ENCODE measurements at places on chromosomes 6 and 20. TPM values are rescaled to one million over a fixed set of nuclear protein-coding genes. Genes with fewer than 3 reads are reported as not detected.

GRCh38 chr6:130065609-130066156 is 47.3 kb downstream of the L3MBTL3 start:
- no peak for DNase-seq

GRCh38 chr6:170424604-170425126 is 118.1 kb downstream of the FAM120B start:
- no peak for DNase-seq

DNA sequence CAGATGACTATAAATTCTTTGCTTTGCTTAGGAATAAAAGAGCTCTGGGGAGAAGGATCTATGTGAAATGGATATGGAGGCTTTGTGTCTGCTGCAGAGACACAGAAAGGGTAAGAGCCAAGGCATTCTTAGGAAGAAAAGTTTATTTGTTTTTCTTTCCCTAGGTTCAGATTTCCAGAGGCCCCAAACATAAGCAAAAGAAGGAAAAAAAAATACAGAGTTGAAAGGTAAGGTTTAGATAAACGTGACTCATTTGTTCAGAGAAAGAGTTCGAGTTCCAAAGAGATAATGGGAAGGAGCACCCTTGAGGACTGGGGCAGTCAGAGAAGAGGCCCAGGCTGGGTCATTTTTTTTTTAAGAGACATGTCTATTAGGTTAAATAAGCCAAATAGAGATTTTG is 27.4 kb upstream of the BMP5 start:
- DNase-seq, result no peak

DNA sequence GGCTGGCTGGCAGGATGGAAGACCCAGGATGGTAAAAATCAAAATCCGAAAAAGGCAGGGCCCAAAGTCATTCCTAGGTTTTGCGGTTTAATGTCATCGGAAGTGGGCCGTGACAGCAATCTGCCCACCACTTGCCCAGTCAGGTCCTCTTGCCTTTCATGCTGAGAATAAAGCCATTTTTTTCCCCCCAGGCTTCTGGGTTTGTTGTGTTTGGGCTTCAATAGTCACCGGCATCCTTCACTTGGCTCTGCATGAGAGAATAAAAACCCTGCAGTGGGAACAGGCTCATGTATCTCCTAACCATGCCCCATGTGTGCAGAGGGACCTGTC is 56.1 kb downstream of the MEP1A start:
- DNase-seq, result no peak

- no peak for DNase-seq
Observed at GRCh38 chr6:73690056-73690455, 5.9 kb upstream of the CD109 start.

- DNase-seq, result no peak
Observed at GRCh38 chr20:56343861-56344381, 14.9 kb upstream of the FAM210B start.

DNA sequence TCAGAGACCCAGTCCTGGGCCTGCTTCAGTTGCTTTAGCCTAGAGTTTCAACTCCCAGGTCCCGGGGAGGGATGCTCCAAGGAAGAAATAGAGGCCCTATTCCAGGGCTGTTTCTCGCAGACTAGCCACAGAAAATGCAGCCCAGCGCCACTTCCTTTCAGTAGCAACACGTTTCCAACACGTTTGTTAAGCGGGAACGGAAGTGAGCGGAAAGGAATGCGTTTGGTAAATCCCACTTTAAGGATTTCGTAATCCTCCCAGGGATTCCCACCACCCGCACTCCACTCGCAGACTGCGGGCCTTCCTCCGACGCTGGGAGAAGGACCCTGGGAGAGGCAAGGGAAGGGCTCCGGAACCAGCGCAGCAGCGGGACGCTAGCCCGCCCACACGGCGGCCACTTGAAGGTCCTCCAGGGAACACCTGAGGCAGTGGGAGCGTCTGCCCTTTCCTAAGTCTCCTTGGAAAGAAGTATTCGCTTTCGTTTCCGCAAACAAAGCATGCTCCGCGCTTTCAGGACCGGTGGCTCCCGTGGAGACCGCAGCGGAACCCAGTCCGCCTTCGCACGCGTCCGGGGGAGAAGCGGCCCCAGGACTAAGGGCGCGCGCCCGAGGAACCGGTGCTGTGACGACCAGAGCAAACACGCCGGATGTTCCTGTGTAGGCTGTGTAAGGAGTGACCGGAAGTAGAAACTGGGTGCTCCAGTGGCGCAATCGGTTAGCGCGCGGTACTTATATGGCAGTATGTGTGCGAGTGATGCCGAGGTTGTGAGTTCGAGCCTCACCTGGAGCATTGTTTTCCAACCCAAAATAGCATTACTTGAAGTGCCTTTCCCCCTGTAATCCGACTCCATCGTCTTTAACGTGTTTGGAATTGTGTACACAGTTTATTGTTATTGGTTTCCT is 227.6 kb upstream of the PRSS16 start:
- peak; percentile 18 for DNase-seq

DNA sequence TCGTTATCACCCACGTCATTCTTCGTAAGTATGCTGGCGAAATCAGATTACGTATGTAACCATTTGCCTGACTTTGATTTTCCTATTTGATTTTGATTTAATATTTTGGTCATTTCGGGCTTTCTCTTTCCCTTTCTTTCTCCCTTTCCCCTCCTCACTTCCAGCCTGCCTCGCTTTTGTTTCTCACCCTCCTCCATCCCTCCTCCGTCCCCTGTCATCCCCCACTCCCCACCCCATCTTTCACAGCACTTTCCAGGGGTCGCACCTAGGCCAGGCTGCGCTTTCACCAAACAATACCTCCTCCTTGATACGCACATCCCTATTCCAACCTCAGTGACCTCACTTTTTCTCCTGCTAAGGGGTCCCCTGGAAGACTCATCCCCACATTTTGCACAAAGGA is 194.6 kb upstream of the SNX9 start:
- DNase-seq, result no peak

DNA sequence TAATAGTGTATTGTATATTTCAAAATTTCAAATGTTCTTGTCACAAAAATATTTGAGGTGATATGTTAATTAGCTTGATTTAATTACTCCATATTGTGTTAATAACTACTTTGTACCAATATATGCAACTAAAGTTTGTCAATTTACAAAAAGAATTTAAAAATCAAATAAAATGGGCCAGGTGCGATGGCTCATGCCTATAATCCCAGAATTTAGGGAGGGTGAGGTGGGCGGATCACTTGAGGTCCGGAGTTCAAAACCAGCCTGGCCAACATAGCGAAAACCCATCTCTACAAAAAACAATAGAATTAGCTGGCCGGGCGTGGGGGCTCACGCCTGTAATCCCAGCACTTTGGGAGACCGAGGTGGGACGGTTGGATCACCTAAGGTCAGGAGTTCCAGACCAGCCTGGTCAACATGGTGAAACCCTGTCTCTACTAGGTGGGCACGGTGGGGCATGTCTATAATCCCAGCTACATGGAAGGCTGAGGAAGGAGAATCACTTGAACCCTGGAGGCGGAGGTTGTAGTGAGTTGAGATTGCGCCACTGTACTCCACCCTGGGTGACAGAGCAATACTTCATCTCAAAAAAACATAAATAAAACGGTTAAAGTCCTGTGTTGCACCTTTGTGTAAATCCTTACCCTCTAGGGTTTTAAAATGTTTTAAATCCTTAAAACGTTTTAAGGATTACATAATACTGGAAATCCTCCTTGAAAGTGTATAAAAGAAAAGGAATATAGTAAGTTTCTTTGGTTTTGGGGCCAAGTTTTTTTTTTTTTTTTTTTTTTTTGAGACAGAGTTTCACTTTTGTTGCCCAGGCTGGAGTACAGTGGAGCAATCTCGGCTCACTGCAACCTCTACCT is 4.0 kb downstream of the HSPA1B start:
- no peak for DNase-seq

DNA sequence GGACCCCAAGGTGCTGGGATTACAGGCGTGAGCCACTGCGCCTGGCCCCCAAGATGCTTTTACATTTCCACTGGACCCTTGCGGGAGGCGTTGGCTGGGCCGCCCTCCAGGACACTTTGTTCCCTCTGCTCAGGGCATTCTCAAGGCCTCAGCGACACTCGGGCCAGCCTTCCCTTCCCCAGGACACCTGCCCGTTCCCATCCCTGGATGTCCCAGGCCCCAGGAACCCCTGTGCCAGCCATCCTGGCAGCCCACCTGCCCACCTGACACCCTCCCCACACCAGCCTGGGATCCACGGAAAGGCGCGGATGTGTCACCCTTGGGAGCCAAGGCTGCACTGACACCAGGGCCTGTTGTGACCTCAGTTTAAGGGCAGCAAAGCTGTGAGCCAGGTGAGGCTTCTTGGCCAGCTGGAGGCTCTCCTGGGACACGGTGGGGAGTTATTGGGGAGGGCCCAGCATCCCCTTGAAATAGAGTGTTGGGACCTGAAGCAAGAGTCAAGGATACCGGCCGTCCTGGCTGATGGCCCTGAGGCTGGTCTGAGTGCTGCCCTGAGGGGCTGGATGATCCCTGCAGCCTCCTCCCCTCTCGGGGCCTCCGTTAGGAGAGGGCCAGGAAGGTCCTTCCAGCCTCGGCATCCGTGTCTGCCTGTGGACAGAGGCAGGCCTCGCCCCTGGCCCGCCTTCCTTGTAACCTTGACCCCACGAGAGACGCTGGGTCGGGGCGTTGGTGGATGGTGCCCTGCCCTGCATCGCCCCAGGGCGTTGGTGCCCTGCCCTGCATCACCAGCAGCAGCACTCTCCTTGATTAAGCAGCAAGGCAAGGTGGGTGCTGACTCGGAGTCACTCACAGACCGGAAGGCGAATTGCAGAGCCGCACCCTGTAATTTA is 84.2 kb upstream of the BHLHE23 start:
- no peak for DNase-seq

DNA sequence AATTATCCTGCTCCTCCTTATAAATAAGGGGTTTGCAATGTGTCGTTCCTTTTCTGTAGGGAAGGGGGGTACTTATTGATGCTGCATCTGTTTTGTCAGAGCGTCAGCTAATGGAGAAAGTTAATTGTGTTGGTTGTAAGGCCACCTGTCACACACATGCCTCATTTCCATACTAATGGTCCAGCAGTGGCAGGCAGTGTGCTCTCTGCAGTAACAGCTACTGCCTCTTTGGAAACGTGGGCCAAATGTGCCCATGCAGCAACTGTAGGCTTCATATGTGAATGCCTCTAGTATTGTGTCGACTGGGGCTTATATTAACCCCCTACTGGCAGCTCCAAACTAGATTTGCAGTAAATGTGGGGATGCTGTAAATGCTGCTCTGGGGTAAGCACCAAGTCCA is 56.3 kb upstream of the OLIG3 start:
- DNase-seq, result no peak

DNA sequence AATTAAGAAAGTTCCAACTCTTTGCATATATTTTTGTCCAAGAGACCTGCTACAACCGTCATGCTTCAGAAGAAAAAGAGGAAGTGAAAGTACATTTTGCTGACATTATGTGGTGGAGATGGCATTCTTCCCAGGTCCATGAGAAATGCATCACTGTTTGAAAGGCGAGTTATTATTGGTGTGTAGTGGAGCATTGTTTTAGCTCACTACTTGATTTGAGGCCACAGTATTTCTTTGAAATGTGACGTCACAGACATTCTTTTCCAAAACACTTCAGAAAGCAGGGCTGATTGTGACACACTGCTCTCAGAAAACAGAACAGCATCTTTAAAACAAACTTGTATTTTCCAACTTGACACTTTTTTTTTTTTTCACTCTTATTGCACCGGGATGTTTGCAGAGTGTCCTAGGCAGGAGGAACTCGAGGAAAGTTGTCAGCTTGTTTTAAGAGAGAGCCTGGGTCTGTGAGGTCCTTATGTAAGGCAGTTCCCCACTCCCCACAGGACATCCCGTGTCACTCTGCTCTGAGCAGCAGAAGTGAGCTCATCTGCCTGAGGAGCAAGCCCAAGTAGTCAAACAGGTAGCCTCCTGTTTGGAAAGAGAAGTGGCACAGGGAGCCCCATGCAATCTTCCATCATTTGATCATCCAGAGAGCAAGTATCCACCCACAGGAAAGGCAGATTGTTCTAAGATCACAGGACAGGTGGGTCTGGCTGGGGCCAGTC is 1.1 kb downstream of the SPTLC3 start:
- no peak for DNase-seq

- no peak for DNase-seq
Observed at GRCh38 chr6:39215640-39216158, 13.6 kb downstream of the KCNK5 start.

CLVS2 gene
- total RNA-seq, result not detected

SLC32A1 gene
- total RNA-seq, result not detected

PPIL6 gene
- 0.35 TPM for total RNA-seq

BPIFB6 gene
- total RNA-seq, result not detected

Data from esophagus squamous epithelium (tissue), 5 donors.